ENCODE measurements at places on chromosomes 2 and 18.

DNA sequence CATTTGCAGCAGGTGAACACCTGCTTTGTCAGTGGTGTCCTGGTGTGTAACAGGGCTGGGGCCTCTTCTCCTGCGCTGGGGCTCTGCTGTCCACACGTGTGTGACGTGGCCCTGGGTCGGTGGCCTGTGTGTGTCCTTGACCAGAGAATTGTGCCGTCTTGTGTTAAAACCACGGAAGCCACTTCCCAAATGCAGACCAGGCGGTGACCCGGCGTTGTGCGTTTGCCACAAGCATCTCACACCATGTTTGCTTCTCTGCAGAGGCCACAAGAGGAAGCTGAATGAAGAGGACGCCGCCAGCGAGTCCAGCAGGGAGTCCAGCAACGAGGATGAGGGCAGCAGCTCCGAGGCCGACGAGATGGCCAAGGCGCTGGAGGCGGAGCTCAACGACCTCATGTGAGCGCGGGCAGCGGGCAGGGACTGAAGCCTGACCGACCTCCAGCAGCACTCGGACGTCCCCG lies 44.3 kb upstream of the KCNG2 start:
- DNase-seq: no peak

- no peak for DNase-seq
Observed at GRCh38 chr2:5144159-5144558, 548.0 kb upstream of the SOX11 start.

DNA sequence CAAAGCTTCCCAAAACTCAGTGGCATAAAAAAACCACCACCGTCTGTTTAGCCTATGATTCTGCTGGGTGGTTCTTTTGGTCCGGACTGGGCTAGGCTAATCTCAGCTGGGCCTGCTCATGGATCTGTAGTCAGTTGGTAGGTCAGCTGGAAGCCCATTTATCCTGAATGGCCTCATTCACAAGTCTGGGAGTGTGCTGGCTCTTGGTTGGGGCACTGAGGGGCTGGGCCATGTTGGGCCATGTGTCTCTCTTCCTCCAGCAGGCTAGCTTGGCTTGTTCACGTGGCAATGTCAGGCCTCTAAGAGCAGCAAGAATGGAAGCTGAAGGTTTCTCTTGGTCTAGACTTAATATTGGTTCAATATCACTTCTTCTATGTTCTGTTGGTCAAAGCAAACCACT lies 95.7 kb upstream of the HS6ST1 start:
- no peak for DNase-seq

- DNase-seq: no peak
Observed at GRCh38 chr2:155215037-155215707, 516.7 kb downstream of the KCNJ3 start.

- DNase-seq: no peak
Observed at GRCh38 chr2:191895195-191895594, 48.3 kb upstream of the CAVIN2 start.

DNA sequence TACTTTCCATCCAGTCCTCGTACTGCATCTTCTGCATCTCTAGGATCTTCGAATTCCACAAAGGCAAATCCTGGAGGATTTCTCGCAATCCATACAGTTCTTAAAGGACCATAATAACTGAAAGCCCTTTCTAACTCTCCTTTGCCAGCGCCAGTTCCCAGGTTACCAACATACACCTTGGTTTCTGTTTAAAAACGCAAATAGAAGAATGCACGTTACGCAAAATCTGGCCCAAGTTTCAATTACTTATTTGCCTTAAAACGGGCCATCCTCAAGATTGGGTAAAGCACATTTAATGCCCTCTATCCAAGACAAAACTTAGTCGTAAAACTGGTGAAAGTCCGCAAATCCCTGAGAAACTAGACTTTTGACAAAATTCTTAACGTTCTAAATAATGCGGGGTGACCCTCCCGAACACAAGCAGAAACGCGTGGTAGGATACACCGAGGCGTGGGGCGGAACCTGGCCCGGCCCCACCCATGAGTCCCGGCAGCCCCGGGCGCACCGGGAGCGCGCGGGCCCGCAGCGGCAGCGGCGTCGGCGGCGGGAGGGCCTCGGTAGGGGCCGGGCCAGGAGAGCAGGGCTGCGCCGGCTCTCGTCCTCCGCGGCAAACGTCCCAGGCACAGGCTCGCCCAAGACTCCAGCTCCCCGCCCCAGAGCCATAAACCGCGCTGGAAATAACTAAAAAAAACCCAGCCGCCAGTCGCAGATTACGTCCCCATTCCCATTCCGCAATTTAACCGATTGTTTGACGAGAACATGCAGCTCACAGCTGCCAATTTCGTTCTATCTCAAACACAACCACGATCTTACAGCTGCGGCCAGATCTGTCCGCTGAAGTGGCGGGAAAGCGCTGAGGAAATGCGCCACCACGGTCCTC lies 910 bp downstream of the SRSF7 start:
- DNase-seq: no peak

- no peak for DNase-seq
Observed at GRCh38 chr18:30920351-30920750, 122.2 kb downstream of the DSC3 start.

- no peak for DNase-seq
Observed at GRCh38 chr18:63342206-63342605, 22.6 kb upstream of the BCL2 start.

- no peak for DNase-seq
Observed at GRCh38 chr2:95334916-95335641, 37.9 kb downstream of the KCNIP3 start.

- no peak for DNase-seq
Observed at GRCh38 chr18:48581206-48581605, 42.4 kb downstream of the CTIF start.

- no peak for DNase-seq
Observed at GRCh38 chr2:162710287-162710890, 128.2 kb downstream of the KCNH7 start.

DNA sequence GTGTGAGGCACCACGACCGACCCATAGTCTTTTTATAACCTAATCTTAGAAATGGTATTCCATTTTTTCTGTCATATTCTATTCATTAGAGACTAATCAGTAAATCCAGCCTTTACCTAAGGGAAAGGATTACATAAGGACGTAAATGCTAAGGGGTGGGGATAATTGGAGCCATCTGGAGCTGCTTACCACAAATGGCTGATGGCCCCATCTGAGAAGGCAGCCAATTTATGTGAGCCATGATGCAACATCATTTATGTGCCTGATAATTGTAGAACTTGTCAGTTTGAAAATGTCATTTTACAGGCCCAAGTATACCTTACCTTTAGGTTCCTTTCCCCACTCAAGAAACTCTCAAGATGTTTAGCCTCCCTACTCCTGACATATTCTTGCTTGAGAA lies 44.0 kb downstream of the ARHGEF33 start:
- no peak for DNase-seq
